ENCODE measurements at places on chromosomes 16 and 17.

DNA sequence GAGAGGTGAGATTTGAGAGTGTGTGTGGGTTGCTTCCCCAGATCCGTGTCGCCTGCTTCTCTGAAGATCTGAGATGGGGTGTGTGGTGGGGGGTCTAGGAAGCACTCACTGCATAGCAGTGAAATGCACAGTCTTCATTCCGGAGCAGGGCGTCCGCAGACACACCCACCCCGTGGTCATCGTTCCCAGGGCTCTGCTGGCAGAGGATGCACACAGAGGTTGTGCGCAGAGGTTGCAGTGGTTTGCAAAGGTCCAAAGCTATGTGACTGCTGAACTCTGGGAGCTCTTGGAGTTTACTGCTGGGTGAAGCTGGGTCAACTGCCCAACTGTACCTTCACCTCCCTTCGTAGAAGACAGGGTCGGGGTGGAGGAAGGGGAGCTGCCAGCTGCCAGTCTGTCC is 135.3 kb downstream of the SNX29 start:
- no peak for DNase-seq

DNA sequence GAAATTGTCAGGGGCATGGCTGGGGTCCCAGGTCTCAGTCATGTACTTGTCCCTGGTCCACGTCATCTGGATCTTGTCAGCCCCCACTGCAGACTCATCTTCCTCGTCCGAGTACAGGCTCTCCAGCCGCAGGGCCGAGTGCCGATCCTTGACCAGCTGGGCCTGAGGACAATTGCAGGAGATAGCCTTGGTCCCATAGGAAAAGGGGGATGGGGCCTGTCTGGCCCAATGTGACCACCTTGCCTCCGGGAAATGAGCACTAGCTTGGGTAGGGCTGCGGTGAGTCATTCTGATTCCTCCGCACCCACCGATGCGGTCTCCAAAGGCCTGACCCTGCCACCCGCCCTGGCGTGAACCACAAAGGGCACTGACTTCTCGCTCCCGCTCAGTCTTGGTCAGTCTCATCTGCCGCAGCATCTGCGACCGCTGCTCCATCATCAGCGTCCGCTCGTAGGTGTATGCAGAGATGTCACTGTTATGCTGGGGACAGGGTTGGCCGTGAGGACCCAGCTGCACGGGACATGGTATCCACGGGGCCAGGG is 1.5 kb upstream of the LCAT start:
- no peak for DNase-seq

DNA sequence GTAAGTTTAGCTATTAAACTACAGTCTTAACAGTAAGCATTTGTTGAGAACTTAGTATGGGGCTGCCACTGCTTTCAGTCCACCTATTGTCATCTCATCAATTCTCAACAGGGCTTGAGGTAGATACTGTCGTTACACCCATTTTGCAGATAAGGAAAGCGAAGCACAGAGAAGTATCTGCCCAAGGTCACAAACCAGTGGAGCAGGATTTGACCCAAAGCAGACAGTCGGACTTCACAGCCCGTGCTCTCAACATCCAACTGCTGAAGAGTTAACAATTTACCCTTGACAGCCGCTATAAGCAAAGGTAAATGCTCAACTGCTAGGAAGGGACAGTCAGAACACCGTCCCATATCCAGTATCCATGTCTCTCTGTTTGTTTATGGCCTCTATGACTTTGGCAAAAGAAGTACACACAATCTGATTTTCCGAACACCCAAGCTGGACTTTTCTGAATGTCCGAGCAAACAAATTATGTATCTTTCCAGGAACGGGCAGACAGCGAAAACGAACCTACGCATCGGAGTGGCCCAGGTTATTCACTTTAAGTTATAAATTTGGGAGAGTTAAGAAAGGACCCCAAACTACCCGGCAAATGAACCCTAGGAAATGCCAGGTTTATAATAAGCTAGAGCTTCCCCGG is 1.2 kb downstream of the SIAH1 start:
- peak; percentile 58 for DNase-seq

- no peak for DNase-seq
These were observed 130.6 kb upstream of the KCNJ16 start for GRCh38 chr17:69944406-69944805.

- no peak for DNase-seq
These were observed 20.9 kb upstream of the CSNK2A2 start for GRCh38 chr16:58218786-58219185.

GRCh38 chr16:84132527-84133285 is 12.3 kb downstream of the HSDL1 start:
- DNase-seq, result no peak

DNA sequence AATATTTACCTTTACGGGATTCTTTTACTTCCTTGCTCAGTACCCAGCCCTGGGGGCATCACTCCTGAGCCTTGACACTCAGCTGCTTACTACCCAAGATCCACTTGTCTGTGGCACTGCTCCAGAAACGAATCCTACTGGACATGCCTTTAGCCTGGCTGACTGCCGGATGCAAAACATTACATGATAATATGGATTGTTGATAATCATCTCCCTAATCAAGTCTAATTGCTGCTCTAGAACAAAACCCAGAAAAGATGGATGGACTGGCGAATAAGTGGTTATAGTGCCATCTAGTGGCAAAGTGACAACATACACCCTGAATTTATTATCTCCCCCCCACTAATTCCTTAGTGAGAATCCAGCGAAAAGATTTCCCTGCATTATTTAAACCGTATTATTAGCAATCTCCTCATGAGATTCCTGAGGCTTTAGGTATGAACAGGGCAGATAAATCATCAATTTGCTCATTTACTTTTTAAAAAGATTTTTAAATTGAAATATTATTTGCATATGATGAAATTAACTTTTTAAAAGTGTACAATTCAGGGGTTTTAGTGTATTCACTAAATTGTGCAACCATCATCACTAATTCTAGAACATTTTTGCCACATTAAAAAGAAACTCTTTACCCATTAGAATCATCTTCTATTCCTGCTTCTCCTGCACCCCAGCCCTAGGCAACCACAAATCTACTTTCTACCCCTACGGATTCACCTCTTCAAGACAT is 61.6 kb downstream of the RGS9 start:
- DNase-seq, result peak; percentile 49

GRCh38 chr17:78342449-78343186 is 17.3 kb downstream of the SOCS3 start:
- no peak for DNase-seq

- DNase-seq, result no peak
These were observed 13.8 kb upstream of the CTCF start for GRCh38 chr16:67548265-67549126.

GRCh38 chr17:21209511-21210175 is 4.3 kb downstream of the TMEM11 start:
- DNase-seq, result no peak

DNA sequence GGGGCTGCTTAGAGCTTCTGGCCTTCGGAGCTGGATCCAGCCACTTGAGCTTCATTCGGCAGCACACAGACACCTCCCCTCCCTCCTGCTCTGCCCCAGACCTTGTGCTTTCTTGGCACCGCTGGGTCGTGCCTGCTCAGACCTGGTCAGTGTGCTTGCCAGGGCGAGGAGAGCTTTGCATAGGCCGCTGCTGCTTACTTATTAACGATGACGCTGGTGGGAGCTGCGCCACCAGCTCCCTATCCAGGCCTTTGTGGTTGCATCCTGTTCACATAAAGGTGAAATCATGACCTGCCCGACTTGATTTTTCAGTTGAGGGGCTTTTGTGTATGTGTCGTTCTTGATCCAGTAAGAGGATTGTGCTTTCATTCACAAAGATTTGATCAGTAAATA is 101.1 kb downstream of the MSI2 start:
- no peak for DNase-seq

- no peak for DNase-seq
These were observed 607 bp downstream of the KATNIP start for GRCh38 chr16:27550582-27550920.

- no peak for DNase-seq
These were observed 44.5 kb upstream of the MLYCD start for GRCh38 chr16:83854420-83854819.

DNA sequence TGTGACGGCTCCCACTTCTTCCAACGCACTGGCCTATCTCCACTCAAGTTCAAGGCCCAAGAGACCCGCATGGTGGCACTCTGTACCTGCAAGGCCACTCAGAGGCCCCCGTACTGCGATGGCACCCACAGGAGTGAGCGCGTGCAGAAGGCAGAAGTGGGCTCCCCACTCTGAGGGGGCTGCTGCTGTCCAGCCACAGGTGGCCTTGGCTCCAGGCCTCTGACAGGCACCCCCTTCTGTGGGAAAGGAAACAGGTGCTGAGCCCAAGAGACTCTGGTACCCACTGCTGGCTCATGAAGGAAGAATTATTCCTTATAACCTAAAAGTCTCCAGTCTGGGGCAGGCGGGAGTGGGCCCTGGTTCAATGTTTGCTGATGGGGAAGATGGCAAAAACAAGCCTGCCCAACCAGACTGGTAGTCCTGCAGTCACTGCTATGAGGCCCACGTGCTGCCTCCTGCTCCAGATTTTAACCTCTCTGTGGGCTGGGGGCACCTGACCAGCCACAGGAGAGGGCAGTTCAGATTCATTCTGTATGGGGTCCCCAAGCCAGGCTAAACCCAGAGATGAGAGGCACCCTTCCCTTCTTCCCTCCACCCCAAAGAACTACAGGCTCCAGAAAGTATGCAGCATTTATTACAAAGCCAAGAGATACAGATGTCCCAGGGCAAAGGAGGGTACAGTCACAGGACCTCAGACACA is 3.3 kb downstream of the CISD3 start:
- no peak for DNase-seq

DNA sequence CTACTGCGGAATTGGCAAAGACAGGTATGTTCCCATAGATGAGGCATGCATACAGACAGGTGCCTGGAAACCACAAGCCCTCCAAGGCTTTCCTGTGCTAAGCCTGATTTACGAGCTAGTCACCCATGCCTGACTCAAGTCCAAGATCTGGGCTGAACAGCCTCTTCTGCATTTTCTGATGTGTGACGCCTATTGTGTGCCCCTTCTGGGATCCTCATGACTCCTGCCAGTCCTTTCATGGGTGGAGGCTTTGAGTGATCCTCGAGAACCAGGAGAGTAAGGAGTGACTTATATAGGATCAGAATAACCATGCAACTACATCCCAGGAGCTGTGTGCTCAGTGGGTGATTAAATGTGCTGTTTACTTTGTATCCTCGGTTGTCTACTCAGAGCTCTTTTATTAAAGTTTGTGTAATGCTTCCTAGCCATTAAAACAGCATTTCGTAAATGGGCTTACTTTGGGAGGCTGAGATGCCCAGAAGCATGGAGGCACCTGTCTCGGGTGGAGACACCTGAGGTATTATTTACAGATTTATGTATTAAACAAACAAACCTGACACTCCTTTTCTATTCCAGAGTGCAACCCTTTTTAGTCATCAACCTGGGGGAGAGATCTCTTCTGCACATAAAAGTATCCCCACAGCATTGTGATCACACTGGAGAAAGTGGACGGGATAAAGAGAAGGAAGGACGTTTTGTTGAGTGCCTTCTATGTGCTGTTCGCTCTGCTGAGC is 373.0 kb upstream of the DYNLRB2 start:
- DNase-seq, result no peak

DNA sequence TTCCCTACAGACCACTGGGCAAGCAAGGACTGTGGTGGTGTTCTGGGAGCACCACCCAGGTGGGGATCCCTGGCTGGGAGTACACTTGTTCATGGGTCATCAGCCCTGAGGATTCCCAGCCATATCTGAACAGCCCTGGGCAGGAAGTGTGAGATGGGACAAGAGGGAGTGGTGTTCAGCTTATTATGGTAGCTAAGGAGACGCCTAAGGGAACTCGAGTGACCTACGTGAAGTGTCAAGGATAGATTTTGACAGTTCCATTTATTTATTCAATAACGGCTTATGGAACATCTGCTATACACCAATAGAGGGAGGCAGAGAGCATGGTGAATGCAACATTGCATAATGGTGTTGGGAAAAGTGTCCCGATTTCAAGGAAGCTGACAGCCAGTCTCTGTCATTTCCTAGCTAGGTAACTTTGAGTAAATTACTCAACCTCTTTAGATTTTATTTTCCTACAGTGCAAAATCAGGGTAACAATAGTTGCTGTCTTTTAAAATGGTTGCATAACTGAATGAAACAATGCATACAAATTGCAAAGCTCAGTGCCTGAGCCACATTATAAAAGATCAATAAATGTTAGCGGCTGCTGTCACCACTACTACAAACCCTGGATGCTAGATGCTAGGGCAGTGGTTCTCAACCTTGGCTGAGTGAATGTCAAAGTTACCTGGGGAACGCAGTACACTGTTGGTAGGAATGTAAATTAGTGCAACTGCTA is 534.1 kb downstream of the GRIN2A start:
- DNase-seq, result no peak

DNA sequence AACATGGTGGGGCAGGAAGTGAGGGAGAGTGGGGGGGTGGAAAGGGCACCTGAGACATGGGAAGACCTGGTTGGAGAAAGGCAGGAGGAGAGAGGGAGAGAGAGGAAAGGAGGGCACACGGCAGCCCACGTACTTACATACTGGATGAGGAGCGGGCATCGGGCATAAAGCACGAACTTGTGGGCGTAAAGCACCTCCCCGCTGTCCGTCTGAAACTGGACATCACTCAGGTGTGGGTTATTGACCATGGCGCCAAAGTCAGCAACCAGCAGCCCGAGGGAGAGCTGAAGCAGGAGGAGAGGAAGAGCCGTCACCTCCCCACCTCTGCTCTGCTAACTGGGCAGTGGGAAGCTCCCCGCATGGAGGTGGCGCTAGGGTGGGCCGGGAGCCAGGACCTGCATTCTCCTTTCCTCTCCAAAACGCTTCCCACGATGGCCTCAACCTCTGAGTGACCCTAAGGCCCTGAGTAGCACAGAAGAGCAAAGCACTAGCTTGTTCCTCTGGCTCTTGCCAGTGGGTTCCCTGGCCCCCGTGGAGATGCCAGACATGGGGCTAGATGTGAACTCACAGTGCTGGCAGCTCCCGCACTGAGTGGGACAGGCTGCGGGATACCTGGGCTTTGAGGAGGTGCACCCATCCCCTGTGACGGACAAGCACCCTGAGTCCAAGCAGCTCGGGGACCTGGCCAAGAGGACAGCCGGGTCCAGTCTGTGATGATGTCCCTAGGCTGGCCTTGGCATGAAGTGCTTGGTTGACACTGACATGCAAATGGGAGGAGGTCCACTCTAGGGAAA is 16.9 kb downstream of the SLX4 start:
- no peak for DNase-seq

- no peak for DNase-seq
These were observed 18.9 kb downstream of the SLC5A10 start for GRCh38 chr17:18970582-18971480.

- no peak for DNase-seq
These were observed 102.6 kb downstream of the N4BP1 start for GRCh38 chr16:48507391-48507790.

DNA sequence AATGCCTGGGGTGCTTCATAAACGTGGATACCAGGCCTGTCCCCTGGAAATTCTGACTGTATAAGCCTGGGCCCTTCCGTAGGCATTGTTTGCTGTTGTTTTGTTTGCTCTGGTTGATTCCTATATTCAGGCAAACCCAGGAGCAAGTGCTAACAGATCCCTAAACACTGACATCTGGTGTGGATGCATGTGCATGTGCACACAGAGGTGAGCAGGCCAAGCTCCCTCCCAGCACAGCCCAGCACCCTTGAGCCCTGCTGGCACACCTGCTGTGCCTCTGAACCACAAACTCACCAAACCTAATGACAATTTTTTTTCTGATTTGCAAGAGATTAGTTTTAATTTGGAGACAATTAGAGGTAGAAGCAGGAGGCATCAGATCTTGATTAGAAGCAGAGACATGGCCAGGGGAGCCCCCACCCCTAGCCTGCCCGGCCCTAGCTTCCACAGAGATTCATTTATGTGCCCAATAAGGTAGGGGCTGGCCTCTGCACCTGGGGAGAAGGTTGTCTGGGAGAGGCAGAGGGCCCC is 40.4 kb downstream of the TMEM132E start:
- no peak for DNase-seq

GRCh38 chr16:82651921-82652601 is 25.3 kb downstream of the CDH13 start:
- no peak for DNase-seq
